Kidney capillary endothelial cell (primary cell): ENCODE measurements at places on chromosomes 4 and X.
A peak's percentile ranks its signal among the peaks of the same experiment; 100 is the strongest.

DNA sequence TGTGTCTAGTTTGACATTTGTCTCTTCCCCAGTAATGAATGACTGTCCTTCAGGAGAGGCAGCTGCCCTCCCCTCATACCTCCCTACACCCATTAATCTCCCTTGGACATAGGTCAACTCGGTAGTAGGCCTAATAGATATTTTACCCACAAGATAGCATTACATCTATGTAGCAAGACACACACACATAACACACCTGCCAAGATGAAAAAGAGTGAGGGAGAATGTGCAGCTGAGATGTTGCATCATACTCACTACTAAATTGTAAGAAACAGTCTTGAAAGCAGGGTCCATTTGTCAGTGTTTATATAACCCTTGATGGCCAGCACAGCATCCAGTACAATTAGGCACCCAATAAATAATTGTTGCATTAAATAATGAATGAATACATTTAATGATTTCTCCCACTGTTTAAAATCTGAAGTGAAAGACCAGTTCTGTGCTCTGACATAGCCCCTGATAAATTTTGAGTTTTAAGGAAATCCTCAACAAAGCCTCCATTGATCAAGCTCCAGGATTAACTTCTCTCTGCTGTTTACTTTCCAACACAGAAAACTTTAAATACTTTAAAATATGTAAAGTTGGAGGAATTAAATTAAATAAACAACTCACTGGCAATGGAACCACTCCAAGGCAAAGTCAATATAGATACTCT lies 440.8 kb upstream of the RASGEF1B start:
- DNase-seq: no peak

DNA sequence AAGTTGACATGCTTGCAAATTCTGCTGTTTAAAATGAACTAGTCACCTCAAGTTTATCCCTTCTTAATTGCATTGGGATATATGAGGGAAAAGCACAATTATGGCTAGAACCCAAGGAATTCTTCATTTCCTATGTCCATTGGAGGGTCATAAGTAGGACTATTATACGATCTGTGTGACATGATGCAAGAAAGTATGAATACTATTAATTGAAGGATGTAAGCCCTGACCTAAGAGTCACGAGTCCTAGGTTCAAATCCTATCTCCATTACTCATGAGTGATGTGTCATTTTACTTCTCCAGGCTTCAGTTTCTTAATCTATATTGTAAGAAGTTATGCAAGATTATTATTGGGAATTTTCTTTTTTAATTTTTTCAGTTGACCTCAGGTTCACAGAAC lies 542.9 kb upstream of the GRIA3 start:
- no peak for DNase-seq

DNA sequence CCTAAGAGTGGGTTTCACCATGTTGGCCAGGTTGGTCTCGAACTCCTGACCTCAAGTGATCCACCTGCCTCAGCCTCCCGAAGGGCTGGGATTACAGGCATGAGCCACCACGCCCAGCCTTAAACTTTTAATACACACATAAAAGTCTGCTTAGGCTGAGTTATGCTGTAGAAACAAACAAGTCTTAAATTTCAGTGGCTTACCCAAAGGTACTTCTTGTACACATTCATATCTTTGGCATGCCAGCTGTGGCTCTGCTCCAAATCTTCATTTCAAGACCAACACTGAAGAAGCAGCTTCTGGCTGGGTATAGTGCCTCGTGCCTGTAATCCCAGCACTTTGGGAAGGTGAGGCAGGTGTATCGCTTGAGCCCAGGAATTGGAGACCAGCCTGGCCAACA lies 80.3 kb downstream of the PPEF2 start:
- no peak for DNase-seq

DNA sequence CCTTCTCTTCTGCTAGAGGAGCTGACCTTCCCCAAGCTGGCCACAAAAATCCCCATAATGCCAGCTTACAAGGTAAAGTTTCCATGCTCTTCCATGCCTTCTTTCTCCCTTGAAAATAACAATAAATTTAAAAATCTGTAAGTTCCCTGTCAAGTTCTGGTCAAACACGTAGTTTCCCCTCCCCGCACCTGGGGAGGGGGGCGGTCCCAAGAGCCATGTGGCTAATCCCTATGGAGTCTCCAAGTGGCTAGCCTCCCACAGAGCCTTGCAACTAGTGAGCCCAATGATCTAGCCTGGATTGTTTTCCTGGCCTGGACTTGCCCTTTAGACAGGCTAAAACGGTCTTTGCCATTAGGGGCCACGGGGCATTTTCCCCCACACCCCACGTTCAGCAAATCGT lies 2.1 kb upstream of the NRK start:
- no peak for DNase-seq

DNA sequence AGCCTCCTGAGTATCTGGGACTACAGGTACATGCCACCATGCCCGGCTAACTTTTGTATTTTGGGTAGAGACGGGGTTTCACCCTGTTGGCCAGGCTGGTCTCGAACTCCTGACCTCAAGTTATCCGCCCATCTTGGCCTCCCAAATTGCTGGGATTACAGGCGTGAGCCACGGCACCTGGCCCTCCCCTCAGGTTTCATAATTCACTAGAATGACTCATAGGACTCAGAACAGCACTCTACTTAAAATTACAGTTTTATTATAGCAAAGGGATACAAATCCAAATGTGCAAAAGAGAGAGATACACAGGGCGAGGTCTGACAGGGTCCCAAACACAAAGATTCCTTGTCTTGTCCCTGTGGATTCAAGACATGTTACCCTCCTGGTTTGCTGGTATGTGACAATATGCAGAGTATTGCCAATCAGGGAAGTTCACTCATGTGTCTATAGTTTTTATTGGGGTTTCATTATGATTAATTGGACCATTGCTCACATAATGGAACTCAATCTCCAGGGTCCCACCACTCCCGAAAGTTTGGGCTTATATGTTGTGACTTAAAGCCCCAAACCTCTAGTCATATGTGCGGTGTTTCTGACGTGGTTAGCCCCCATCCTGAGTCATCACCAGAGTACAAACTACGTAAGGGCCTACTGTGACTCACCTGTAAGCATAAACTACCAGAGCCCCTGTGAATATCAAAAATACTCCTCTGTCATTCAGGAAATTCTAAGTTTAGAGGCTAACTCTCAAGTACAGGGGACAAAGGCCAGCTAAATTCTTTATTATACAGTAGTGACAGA lies 5.2 kb downstream of the YIPF6 start:
- DNase-seq: no peak

DNA sequence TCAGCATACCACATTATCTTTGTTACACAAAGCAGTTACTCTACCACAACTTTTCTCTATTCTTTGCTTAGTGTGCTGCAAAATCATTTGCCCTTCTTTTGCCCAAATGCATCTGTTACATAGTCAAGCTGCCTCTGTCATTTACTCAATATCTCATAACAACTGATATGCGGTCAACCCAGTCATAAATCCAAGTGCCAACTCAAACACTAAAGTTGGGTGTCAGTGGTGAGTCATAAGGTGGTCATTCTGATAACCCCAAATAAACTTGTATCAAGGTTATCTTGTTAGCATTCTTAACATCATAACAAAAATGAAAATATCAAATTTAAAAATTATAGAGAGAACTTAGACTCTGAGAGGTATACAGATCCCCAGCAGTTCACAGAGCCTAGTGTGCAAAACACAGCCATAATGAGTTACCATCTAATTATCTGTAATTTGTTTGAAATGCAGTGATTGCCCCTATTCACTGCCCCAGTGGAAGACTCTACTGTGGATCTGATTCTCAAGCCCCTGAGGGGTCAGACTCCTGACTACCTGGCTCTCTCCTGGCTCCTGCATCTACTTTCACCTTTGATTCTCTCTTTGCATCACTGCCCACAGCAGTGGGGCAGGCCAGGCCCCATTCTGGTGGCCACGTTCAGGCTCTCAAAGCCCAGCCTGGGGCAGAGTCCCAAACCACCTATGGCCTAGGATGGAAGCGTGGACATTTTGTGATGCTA lies 29.2 kb downstream of the TBC1D9 start:
- no peak for DNase-seq

DNA sequence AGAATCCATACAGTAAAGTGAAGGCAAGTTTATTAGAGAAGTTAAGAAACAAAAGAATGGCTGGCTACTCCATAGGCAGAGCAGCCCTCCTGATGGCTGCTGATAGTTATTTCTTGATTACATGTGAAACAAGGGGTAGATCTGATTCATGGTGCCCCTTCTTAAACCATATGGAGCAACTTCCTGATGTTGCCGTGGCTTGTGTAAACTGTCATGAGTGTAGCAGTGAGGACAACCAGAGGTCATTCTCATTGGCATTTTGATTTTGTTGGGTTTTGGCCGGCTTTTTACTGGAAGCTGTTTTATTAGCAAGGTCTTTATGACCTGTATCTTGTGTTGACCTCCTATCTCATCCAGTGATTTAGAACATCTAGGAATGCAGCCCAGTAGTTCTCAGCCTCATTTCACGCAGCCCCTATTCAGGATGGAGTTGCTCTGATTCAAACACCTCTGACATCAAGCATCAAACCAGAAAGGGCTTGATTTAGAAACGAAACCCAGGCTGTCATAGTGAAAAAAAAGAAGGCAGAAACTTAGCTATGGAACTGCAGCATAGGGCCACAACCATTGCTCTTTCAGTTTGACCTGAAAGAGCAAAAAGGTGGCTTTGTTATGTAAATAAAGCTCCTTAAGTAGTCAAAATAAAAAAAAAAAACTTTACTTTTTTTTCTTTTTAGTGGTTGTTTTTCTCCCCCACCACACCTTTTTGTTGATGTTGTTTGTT lies 37.8 kb downstream of the SPCS3 start:
- DNase-seq: no peak

DNA sequence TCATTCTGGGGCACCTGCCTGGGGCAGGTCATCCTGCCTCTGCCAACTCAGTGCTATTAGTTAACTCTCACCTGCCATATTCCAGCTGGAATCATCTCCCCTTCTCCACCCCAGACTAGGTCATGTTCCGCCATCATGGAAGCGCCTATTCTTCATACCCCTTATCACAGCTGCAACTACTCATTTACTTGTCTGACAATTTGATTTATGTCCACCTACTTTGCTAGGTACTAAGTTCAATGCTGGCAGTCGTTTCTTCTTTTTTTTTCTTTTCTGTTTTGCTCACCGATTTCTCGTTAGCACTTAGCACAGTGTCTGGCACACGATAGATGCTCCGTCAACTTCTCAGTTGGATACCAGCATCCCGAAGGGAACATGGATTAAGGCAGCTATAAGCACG lies 1.1 kb upstream of the FMR1 start:
- DNase-seq: no peak

DNA sequence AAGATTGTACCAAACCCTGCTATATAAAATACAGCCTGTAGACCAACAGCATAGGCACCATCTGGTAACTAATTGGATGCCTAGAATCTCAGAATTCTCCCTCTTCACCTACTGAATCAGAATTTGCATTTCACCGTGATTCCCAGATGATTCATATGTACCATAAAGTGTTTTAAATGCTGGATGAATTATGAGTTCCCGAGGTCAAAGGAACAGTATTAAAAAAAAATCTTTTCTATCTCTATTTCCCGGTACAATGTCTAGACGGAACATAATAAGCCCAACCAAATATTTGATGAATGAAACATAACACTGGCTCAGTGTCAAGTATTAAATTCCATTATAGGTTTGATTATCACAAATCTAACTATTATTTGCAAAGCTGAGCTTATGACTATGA lies 280.0 kb downstream of the ANKRD50 start:
- DNase-seq: peak; percentile 82

DNA sequence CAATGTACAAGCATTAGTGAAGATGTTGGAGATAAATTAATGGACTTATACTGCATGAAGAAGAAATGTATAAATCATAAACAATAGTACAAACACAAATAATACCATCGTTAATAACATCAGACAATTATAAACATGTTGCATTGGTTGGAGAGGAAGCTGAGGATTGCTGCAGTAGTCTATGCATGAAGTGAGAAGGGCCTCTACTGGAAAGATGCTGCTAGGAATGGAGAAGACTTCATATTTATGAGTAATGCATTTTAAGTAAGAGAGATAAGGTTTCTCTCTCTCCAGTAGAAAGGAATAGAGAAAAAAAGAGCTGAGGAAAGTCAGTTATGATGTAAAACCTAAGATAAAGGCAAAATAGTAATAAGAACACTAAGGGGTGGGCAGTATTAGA lies 247.8 kb downstream of the GRID2 start:
- DNase-seq: no peak

DNA sequence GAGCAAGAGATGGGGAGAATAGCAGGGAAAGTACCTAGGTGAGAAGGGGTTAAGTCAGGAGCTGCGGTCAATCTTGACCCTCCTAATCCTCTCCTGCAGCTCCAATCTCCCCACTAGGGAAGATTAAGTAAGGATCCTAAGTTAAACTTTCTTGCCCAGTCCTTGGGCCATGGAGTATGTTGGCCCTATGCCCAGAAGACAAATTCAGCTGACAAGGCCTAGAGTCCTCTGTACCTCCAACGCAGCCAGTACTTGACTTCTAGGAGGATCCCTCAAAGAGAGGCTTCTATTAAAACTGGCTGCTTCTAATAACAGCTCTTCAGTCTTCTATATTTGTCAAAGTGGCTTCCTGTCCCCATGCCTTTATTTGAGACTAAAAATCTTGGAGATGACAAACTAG lies 1.4 kb downstream of the CLDN2 start:
- no peak for DNase-seq

DNA sequence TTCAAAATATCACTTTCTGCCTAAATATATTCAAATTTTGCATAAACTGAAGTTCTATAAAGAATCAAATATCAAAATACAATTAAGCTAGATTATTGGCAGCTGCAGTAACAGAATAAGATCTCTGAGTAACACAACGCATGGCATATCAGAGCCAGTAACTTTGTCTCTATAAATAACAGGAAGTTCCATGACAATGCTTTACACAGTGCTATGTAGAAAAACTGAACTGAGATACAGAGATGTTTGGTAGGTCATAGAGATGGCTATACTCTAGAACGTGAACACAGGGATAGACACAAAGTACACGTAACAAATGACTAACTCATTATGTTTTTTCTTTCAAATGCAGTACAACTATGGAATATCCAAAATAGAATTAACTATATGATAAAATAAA lies 18.2 kb downstream of the UBE2D3 start:
- DNase-seq: peak; percentile 69

- peak; percentile 24 for DNase-seq
These were observed 47.0 kb upstream of the SCOC start for GRCh38 chr4:140326395-140326993.

GRCh38 chr4:68896749-68897148 lies 54.9 kb downstream of the UGT2A3 start:
- no peak for DNase-seq

DNA sequence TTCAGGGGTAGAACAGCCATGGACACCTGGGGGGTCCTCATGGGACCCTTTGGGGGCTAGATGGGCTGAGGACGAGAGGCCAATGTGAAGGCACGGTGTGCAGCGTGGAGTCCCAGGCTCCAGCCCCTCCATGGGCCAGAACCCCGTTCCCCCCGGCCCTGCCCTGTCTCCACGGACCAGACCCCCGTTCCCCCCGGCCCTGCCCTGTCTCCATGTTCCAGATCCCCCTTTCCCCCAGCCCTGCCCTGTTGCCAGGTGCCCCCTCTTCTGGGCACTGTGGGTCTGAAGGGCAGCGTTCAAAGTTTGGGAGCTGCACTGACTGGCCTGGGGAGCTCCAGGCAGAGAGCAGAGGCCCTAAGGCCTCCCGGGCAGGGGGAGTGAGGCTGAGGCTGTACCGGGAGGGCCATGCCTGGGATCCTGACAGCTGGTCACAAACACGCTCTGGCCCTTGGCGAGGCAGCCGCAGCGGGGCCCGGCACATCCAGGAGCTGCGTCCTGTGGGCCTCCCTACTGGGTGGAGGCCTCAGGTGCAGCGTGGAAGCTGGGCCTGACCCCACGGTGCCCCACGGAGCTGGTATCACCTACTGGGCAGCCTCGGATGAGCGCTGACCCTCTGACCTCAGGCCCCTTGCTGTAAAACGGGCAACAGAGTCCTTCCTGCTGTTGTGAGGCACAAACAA lies 8.9 kb downstream of the DGKQ start:
- DNase-seq: no peak
